Kidney (tissue), 22 donors: ENCODE measurements at places on chromosomes 12 and 14. TPM values are rescaled to one million over a fixed set of nuclear protein-coding genes. Genes with fewer than 3 reads are reported as not detected.

DNA sequence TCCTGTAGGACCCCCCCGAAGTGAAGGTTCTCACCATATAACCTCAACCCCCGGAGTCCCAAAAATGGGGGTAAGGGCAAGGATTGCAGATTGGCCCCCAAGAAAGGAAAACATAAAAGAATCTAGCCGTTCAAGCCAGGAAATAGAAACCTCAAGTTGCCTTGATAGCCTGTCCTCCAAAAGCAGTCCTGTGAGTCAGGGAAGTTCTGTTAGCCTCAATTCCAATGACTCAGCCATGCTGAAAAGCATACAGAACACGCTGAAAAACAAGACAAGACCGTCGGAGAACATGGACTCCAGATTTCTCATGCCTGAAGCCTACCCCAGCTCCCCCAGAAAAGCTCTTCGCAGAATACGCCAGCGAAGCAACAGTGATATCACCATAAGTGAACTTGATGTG, 344.2 kb upstream of the RGS6 start:
- DNase-seq = no peak

DNA sequence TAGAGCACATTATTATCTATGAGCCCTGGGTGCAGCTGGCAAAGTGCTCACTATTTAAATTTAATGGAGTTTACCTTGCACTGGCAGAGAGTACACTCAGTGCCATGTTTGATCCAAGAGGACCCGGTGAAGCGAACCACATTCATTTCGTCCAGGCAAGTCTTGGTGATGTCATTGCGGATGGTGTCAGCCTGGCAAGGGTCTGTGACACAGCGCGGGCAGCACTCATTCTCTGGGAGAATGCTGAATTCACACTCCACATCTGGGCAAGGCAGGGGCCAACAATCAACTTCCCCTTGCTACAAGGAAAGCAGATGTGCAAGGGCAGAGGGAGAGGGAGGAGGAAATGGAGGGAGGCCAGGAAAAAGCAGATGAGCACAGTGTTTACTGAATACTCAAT, 356.2 kb downstream of the NELL2 start:
- DNase-seq = no peak

DNA sequence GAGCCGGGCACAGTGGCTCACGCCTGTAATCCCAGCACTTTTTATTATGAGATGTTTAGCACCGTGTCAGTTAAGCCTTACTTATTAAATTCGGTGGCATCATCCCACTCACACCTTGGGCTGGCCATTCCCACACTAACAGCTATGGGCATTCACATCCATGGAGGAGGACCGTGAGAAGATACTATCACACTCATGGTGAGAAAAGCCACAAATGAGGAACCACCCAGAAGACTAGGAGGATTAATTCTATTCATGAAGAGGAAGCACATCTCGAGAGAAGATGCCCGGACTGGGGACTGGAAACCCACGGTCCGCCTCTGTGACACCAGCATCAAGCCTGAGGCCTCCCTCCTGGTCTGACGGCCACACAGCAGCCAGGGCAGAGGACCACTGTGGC, 4.9 kb downstream of the CDC42BPB start:
- no peak for DNase-seq

- DNase-seq = no peak
Observed at GRCh38 chr12:46296822-46297221, 28.0 kb upstream of the SLC38A1 start.

DNA sequence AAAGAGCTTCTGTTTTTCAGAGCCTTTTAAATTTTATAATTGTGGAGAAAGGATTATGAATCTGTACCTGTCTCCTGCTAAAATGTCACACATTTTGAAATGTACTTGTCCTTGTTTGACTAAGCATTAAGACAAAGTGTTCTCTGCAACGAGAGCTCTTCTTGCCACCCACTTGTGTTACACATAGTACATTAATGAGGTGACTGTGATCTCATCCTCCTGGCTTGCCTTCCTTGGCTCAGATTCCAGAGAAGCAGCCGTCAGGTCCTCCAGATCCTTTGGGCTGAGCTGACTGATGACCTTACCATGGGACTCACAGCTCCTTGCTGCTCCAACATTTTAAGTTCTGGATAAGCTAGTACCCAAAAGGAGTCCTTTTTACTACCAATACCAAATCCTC, 81.4 kb downstream of the BBS10 start:
- DNase-seq = no peak

GRCh38 chr12:29301114-29301513, 79.9 kb downstream of the ERGIC2 start:
- DNase-seq = no peak

Gene BRF1
- polyA plus RNA-seq = 19.3 TPM

Gene HCAR1
- 0.99 TPM for polyA plus RNA-seq

Gene SERPINA9
- polyA plus RNA-seq = not detected

Gene LALBA
- polyA plus RNA-seq = not detected

DNA sequence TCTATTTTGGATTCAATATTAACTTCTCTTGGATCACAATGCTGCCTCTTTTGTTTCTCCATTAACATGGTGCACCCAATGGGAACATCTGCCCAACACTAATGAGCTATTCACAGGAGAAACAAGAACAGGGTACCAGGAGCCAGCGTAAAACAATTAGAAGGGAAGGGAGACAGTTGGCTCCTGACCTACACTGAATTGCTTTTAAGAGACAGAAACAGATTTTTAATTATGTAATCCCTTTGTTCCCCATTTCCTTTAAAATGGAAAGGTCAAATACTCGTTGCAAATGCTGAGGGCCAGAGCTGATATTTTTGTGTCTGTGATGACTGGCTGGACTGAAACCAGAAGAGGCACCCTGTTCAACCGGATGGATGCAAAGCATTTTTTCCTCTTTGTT, 108.3 kb downstream of the SEC23A start:
- no peak for DNase-seq

Gene AICDA
- not detected for polyA plus RNA-seq
